ENCODE measurements at places on chromosomes 4 and X.
A peak's percentile ranks its signal among the peaks of the same experiment; 100 is the strongest.

DNA sequence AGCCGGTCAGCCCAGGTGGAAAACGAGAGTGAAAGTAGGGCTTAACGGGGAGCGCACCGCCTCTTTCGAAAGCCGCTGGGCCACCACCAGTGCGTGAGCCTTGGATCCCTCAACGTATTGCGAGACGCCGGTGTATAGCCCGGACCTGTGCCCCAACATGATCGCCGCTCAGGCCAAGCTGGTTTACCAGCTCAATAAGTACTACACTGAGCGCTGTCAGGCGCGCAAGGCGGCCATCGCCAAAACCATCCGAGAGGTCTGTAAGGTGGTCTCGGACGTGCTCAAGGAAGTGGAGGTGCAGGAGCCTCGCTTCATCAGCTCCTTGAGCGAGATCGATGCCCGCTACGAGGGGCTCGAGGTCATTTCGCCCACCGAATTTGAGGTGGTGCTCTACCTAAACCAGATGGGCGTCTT, 929 bp downstream of the MAB21L2 start:
- DNase-seq: no peak

DNA sequence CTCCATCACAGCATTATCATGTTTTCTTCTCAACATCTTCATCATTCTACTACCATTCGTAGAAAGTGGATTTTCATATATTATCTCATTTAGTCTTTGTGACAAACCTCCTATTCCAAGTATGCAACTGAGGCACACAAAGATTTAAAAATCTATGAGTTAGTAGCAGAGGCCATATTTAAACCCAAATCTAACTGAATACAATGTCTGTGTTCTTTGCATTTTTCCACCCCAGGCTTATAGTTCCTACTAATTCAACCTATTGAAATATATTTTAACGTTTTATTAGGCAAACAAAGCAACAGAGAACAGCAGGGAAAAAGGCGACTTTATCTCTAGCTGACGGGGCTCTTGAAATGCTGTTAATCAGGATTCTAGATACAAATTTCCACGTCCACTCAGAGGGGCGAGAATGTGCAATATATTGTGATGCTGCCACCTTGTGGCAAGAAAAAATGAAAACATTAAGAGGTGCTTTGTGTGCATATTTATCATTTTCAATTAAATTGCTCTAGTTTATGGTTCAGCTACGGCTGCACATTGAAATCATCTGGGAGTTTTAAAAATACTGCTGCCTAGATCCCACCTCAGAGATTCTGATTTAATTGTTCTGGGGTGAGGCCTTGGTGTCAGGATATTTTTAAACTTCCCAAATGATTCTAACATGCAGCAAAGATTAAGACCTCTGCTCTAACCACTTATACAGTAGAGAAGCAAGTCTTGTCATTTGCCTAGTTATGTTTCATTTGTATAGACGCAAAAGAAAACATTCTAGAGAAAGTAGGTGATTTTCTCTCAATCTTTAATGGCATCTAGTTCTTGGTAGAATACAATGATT, 315.9 kb downstream of the MAPK10 start:
- DNase-seq: peak; percentile 3

DNA sequence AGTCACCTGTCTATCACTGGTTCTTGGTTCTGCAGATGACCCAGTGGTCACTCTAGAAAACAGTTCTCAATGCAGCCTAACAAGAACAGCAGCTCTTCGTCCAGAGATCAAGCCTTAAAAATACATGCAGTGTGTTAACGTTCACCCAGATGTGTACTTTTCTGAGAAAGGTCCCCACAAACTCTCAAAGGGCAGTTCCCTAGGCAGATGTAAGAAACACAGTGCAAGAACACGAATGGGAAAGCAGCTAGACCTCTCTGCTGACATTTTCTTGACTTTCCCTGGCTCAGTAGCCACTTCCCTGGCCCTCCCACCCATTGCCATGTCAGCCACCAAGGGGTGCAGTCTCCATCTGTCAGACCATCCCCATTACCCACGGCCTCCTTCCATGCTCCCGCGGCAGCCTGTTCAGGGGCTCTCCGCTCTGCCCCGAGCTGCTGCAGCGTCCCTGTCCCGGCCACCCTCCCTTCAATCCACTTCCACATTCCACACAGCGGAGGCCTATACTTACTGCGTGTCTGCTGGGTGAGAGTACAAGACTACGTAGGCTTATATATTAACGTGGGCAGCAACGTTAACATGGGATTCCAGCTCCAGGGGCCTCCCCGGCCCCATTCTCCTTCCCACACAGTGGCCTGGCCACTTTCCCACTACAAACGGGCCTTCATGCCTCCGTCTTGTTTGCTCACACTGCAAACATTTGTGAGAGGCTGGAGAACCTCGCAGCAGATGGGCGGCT, 34.3 kb downstream of the IRF2 start:
- DNase-seq: no peak

DNA sequence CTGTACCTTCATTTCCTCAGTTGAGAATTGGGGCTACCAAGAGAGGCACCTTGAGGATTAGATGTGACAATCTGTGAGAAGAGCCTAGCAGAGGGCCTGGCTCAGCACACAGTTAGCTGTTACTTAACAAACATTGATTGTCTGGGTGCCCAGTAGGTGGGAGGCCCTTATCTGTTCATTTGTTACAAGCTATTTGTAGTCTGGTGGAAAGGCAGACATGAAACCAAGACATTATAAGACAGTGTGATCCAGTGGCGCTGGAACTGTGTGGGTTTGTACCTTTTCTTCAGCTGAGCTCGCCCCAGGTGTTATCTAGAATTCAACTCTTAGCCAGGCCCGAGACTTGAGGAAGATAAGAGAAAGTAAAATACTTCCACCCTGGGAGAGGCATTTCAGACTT, 16.9 kb downstream of the AKAP4 start:
- DNase-seq: no peak

- DNase-seq: no peak
Measured at GRCh38 chrX:9757366-9757765, 8.3 kb downstream of the GPR143 start.

DNA sequence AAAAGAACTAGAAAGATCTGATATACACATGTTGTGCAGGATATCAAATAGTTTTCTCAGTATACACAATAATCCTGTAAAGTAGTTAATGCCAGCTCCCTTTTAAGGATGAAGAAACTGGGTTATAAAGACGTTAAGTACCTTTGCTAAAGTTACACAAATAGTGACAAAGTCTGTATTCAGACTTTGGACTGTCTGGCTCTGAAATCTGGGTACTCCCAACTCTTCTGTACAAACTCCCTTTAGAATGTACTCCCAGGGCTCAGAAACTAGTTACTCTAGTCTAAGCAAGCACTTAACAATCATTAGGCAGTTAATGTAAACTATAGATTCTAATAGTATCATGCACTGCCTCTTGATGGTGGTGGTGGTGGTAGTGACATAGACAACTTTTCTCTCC, 7.2 kb downstream of the GPRASP3 start:
- DNase-seq: no peak

DNA sequence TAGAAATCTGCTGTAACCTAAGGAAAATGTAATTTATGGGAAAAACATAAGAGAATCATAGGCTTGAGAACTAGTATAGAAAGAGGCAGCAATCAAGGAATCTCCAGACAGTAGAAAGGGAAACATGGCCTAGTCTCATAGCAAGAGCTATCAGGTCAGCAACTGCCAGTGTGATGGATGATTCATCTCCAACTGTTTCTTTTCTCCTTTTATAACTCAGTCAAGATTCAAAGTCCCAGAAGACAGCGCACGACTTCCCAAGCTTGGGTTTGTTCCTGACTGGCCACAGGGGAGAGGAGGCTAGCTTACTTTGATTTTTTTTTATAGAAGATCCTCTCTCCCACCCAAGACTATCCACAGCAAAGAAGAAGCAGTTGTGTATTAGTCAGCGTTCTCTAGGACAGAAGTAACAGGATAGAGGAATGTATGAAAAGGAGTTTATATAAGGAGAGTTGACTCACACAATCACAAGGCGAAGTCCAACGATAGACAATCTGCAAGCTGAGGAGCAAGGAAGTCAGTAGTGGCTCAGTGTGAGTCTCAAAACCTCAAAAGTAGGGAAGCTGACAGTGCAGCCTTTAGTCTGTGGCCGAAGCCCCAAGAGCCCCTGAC, 181.5 kb downstream of the GC start:
- DNase-seq: no peak

DNA sequence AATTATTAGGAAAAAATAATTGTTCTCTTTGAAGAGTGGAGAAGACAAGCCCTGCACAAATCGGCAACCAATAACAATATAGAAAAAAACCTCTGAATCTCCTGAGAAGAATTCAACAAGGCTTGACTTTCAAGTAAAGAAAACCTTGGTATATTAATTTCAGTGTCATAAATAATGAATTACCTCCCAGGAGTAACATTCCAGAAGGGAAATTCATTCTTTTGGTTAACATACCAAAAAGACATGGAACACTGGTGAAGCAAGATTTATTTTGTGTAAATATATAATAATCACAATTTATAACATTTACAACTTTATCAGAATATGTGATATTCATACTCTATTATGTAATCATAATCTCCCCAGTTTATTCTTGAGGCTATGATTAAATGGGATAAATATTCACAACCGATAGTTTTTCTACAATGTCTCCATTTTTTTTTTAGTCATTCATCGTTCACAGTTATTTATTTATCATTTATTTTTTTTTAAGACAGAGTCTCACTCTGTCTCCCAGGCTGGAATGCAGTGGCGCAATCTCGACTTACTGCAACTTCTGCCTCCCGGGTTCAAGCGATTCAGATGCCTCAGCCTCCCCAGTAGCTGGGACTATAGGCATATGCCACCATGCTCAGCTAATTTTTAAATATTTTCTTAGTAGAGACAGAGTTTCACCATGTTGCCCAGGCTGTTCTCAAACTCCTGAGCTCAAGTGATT, 53.0 kb upstream of the RPS6KA6 start:
- no peak for DNase-seq

DNA sequence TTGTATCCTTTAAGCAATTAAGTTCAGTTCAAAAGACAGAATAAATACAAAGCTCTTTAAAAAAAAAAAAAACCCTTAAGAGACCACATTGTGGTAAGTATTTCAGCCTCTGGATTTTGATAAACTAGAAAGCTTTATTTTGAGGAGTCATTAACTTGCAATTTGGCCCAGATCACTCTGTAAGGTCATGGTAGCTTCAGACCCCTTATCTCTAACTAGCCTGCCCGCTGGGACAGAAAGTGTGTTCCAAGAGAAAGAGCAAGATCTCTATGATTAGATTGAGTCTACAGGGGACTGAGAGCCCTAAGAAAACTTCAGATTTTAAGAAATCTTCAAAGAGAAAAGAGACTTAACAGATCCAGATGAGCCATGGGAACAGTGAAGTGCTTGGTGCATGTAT, 45.6 kb downstream of the GALNT7 start:
- DNase-seq: no peak

DNA sequence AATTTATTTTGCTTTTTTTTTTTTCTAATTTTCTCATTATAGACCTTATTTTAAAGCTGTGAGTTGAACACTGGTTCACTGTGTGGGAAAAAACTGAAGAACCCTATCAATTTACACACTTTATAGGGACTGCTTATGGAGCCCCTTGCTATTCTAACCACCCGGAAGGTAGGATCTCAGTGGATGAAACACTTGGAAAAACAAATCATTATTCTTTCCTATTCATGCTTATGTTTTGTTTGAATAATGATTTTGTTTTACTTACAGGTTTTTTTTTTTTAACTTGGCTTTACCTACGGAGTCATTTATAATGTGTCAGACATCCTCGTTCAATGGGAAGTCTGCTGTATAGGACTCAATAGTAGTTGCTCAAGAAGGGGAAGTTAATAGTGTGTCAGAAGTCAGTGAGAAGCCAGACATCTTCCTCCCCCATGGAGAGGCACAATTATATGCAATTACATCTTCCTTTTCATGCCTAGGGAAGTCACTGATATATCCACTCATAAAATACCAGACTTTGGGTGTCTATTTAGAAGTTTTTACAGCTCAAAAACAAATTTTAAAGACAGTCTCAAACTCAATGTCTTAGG, 113.2 kb downstream of the ARSF start:
- no peak for DNase-seq

DNA sequence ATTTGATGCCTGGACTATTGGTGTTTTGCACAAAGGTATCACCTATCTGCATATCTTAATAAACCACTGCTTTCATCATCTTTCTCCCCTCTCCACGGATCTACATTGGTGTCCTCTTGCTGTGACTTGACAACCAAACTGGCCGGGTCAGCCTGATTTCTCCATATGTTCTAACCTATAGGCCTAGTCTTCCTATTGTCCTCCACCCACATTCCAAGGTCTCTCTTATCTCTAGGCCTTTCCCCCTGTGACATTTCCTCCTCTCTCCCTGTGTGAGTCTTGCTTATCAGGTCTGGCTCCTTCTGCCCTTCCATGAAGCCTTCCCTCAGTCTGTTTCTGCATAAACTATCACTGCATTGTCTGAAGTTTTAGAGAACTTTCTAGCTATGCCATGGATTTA, 33.7 kb downstream of the ARHGAP24 start:
- no peak for DNase-seq

GRCh38 chr4:70600977-70601376, 8.9 kb downstream of the AMBN start:
- DNase-seq: no peak

GRCh38 chr4:88706574-88706973, 8.9 kb upstream of the NAP1L5 start:
- DNase-seq: no peak

DNA sequence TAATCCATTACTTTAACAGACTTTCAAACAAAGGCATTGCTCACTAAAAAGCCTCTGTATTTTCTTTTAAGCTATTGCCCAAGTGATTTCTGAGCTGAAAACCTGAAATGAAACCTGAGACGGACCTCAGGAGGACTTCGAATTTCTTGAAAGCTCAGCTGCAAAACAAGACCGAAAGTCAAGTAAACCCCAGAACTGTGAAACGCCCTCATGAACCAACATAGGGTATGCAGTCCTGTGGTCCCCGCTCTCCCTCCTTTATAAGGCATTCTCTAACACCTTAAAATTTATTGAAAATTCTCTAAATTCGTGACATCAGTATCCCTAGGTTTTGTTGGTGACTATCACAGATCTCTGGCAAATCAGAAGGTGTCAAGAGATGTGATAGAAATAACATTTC, 91.8 kb downstream of the SHISA3 start:
- no peak for DNase-seq

DNA sequence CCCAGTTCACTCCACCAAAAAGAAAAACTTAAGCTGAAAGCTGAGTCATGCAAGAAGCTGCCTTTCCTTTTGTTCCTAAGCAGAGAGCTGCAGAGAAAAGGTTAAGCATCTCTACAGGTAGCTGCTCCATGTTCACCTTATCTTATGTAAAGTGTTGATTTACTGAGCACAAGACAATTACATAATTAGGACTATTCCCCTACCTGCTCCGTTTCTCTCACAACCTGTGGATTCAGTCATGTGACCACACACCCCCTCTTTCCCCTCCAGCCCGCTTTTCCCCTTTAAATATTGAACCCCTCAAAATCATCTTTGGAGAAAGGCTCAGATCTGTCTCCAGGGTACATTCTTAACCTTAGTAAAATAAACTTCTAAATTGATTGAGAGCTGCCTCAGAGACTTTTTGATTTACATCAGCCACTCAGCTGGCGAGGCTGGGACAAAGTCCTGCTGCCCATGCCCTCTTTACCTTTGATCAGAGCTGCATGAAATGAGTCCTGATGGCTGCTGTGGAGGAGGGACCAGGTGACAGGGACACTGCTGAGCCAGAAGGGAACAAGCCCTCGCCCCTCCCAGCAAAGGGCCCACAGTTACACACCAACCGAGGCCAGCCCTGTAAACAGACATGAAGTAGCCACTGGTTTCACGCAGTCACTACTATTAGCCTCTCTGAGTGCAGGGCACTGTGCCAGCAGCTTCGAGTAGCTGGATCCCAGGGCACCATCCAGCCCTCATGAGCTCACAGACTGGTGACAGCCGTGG, 53.9 kb upstream of the C4orf50 start:
- DNase-seq: no peak

GRCh38 chrX:150692296-150692695, 900 bp upstream of the MTMR1 start:
- DNase-seq: peak; percentile 2
